ENCODE measurements at places on chromosomes 3 and 15.

GRCh38 chr3:84260596-84260995 is 698.2 kb upstream of the CADM2 start:
- DNase-seq = no peak

- DNase-seq = no peak
Measured at GRCh38 chr3:10273702-10274305, 18.9 kb downstream of the GHRL start.

DNA sequence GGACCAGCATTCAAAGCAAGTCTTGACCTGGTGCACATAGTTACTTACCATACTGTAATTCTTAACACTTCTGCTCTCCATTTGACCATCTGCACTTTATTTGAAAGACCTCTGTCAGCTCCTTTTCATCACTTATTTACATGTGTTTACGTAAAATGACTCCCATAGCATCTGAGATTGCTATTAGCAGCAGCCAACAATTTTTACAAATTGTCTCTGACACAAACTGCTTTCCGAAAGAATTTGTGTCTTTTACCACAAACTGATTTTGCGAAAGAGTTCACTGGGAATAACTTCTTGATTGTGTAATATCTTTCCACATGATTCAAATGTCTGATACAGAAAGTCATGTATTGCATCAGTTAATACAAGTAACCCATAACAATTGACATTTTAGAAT is 144.1 kb upstream of the PEX5L start:
- no peak for DNase-seq

DNA sequence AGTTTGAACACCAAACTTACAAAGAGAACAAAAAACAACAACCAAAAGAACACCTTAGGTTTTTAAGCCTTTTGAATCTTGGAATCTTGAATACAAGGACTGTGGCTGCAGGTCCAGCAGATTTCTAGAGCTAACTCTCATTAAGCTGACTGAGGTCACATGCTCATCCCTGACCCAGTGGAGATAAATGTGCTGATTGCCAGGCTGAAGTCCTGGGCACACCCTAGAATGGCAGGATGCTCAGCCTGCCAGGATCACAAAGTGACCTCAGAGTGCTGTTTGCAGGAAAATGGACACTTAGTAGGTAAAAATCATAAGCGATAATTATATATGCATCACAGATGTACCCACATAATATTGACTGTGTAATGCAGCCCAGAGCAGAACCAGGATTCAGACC is 245.3 kb upstream of the NR2E3 start:
- no peak for DNase-seq

DNA sequence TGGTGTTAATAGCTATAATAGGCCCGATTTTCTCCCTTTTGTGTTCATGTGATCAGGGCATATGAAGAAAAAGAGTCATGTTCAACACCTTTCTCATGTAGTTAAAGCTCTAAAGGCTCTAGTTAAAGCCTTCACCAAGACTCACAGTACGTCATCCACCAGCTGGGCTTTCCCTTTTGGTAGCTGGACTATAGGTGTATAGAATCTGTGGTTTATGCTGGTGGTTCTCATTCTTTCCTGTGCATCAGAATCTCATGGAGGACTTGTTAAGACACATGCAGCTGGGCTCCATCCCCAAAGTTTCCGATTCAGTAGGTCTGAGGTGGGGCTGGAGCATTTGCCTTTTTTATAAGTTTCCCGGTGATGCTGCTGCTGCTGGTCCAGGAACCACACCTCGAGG is 31.0 kb downstream of the CFAP91 start:
- no peak for DNase-seq

DNA sequence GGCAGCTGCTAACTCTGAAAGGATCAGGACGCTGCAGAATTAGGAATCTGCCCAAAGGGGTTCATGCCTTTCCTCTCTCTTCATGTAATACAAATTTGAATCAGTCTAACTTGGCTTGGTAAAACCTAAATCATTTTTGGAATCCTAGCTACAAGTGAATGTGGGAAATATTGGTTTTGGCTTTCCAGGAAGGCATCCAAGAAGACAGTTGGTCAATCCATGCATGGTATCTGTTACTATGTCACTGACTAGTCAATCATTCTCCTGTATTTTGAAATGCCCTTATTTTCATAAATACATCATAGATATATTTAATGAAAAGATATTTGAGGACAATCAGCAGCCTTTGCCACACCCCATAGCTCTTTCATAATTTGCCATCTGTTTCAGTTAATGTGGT is 7.5 kb upstream of the PLS1 start:
- DNase-seq = no peak

GRCh38 chr3:48338635-48339034 is 5.2 kb upstream of the SPINK8 start:
- DNase-seq = no peak

DNA sequence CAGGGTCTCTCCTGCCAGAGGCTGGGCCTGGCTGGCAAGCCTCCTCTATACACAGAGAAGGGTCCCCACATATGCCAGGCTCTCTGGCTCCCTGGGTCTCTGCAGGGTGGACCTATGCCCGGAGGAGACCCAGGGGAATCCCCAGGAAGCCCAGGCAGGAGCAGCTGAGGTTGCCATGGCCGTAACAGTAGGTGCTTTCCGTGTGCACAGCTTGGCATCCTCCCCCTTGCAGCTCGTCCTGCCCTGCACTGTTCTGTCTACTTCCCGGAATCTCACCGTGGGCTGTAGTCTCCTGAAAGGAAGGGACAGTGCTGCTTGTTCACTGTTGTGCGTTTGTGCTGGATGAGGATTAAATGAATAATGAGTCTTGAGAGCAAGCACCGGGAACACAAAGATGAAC is 47.8 kb downstream of the DAPK2 start:
- no peak for DNase-seq

DNA sequence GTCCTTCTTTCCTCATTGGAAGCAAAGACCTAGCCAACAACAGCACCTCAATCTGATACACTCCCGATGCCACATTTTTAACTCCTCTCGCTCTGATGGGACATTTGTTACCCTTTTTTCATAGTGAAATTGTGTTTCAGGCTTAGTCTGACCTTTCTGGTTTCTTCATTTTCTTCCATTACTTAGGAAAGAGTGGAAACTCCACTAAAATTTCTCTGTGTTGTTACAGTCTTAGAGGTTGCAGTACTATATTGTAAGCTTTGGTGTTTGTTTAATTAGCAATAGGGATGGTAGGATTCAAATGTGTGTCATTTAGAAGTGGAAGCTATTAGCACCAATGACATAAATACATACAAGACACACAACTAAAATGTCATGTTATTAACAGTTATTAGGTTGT is 29.6 kb upstream of the CRTC3 start:
- DNase-seq = no peak

DNA sequence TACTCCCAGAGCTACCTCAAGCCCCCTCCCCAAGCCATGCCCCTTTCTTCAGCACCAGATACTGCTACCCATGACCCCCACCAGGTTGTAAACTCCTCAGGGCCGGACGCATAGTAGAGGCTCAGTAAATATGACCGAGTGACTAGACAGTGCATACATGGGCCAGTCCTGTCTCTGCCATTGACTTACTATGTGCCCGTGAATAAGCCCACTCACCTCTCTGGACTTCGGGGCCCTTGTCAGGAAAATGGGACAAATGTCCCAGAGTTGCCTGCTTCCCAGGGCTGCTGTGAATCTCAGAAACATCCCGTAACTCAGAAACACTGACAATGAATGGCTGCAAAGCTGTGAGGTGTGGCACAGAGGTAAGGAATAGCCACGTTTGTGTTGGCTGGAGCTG is 48.2 kb upstream of the FGD5 start:
- no peak for DNase-seq

GRCh38 chr3:16917980-16918682 is 33.4 kb downstream of the PLCL2 start:
- DNase-seq = no peak

GRCh38 chr15:82048811-82049210 is 3.0 kb upstream of the MEX3B start:
- DNase-seq = no peak

DNA sequence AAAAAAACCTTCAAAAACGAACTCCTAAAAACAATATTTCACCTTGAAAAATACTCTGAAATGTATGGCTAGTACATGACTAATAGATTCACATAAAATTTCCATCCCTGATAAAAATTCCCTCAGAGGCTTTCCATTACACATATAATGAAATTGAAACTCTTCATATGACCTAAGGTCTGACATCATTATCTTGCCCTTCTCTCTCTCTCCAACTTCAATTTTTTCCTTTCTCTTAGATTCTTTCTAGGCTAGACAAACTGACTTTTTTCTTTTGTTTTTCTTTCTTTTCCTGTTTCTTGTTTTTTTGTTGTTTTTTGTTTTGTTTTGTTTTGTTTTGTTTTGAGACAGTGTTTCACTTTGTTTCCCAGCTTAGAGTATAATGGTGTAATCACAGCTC is 1220.5 kb downstream of the ROBO2 start:
- no peak for DNase-seq

DNA sequence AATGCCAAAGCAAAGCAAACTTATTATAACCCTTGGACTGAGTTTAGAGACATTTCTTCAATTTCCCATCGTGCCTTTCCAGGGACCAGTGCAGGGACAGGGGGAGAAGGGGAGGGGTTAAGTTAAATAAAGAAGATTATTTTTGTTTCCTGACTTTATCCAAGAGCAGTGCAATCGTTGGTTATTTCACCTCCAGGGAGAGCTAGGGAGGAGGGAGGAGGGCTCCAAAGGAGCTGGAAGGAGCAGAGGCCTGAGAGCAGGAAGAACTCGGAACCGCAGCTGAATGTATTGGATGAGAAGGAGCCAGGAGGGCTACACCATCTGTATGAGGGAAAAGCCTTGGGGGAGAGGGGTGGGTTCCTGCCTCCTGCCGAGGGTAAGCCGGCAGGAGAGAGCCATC is 20.7 kb downstream of the HAPLN3 start:
- no peak for DNase-seq

DNA sequence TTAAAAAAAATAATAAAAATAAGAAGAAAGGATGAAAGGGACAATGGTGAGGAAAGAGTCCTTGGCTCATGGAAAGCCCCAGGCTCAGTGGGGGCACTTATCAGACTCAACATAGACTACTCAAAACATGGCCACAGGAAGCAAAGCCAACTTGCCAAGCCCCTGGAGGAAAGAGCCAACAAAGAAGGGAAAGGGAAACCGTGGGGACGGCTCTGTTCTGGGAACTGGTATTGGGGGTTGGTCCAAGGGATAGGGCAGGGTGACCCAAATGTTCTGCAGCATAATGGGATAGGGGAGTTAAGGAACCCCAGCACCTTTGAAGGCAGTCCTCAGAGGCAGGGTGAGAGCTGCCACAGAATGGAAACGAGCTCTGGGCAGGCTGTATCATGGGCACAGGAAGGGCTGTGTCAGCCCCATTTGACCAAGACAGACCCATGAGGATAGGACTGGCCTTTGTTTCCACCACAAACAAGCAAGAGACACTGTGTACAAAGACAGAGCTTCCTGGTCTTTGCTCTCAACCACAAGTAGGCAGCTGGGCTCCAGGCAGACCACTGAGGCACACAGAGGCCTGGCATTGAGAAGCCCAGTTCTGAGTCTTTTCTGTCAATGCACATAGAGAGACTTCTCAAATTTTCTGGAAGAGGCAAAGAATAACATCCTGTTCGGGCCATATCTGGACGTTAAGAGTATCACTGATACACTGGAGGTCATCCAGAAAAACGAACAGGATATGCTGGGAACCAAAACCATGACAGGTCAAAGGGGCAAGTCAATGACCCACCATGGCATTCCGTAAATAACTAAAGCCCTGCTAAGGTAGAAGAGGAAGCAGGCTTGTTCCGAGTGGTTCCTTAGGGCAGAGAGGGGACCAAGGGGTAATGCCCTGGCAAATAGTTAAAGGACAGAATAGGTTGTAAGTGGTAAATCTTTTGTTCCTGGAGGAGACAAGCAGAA is 10.6 kb upstream of the SEMA7A start:
- DNase-seq = no peak

DNA sequence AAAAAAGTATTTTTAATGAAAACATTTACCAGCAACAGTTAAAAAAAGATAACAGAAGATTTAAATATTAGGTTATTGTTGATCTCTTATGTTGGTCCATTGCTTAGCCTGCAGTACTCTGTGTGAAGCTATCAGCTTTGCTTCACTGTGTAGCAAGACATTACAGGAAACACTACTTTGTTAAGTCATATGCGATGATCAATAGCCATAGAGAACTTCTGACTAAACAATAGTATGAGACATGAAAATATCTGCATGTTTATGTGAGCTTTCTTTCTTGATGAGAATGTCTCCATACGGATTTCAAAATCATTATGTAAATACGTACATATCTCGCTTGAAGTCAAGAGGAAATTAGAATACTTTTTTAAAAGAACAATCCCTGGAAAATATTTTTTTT is 27.0 kb upstream of the CAPN3 start:
- no peak for DNase-seq

DNA sequence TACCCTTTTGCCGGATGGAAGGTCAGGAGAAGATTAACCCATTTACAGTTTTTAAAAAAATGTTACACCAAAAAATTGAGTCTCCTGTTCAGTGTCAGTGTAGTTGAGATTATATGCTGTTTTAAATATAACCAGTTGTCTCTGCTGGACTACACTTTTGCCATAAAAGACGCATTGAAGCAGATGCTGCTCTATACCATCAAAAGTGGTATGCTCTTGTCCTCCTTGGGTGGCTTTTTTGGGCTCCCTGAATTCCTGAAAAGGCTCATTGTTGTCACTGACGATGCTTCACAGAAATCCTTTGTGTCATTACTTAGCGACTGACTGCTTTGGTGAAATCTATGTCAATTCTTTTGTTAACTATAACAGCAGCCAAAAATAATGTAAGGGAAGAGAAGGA is 133.9 kb upstream of the SKOR1 start:
- DNase-seq = no peak

- DNase-seq = no peak
Measured at GRCh38 chr15:83973816-83974215, 261.8 kb upstream of the GOLGA6L4 start.

- DNase-seq = no peak
Measured at GRCh38 chr3:113275929-113276750, 64.8 kb downstream of the BOC start.

- no peak for DNase-seq
Measured at GRCh38 chr15:71599418-71600151, 210.8 kb upstream of the NR2E3 start.

- DNase-seq = no peak
Measured at GRCh38 chr3:57673156-57673555, 19.7 kb downstream of the DENND6A start.

GRCh38 chr15:90205886-90206285 is 4.8 kb downstream of the SEMA4B start:
- no peak for DNase-seq
